ENCODE measurements at places on chromosomes 12 and 14.

DNA sequence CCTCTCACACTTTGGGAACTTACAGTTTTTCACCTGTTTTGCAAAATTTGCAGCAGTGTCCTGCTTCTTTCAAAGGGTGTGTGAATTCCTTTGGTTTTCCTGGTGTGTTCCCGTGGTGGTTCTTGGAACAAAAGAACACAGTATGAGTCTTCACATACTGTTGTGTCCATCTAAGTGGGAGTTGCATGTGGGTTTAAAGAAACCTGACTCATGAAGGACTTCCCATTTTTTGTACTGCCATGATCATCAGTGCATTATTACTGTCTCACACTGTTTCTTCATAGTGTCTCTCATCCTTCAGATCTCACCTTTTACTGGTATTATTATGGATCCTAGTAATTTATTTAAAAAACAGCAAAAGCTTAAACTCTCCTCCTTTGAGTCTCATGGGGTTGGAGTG, 3.8 kb upstream of the GZMH start:
- DNase-seq = no peak

DNA sequence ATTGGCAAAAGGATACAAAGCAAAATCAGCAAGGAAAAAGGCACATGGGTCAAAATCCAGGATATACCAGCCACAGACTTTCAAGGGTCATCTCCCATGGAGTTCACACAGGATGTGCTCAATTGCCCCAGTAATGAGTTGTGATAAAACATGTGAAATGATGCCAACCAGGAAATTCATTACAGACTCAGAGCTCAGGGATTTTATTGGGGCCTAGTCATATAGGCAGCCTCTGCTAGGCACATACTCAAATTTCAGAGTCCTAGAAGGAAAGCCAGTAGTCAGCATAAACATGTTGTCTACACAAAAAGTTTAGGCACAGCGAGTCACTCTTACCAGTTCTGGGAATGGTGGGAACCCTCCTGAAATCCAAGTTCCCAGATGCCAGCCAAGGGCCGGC, 64.4 kb upstream of the OSBPL8 start:
- DNase-seq = no peak

DNA sequence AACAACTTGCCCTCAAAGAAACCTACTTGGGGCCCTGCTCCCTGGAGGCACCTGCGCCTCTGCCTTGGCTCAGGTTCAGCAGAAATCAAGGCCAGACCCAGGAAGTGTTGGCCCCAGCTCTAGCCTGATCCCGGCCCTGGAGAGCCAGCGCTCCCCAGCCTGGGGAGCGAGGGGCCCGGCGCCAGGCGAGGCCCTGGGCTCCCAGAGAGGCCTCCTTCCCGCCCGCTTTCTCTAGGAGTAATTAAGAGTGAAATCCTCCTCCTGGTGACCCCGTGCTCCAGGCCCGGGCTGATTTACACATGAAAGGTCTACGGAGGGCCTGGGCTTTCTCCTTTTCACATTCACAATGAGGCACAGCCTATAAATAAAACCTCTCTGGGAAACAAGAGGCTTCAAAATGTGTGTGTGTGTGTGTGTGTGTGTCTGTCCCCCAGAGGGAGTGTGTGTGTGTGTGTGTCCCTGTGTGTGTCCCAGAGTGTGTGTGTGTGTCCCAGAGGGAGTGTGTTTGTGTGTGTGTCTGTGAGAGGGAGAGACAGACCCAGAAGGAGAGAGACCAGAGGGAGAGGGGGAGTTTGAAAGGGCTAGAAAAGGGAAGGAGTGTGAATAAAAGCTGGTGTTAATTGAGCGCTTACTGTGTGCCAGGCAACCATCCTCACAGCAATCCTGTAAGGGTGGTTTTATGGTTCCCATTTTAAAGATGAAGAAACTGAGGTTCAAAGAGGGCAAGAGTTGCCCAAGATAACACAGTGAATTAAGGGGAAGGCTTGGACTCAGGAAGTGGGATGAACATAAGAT, 23.8 kb upstream of the COX6A1 start:
- DNase-seq = no peak

GRCh38 chr12:108240928-108241327, 98.2 kb downstream of the CMKLR1 start:
- no peak for DNase-seq

DNA sequence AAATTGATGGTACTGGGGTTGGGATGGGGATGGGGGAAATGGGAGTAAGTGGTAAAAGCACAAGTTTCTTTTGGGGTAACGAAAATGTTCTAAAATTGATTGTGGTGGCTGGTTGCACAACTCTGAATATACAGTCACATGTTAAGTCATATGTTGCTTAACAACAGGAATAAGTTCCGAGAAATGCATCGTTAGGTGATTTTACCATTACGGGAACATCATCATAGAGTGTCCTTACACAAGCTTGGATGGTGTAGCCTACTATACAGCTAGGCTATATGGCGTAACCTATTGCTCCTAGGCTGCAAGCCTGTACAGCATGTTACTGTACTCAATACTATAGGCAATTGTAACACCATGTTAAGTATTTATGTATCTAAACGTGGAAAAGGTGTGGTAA, 31.0 kb downstream of the ITGA7 start:
- no peak for DNase-seq

DNA sequence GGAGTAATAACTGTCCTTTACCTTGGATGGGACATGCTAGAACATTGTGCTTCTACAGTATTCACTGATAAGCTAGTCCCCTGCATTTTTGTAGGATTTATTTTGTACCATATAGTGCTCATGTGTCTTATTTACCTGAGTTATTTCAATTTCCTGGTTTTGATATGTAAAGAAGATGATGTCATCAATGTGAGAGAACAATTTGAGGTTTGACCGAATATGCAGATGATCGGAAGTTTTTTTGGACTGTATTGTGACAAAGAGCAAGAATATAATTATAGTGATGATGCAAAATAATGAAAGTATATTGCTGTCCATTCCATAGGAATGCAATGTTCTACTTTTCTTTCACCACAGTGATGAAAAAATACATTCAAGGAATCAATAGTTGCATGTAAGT, 114.8 kb downstream of the RERGL start:
- no peak for DNase-seq

GRCh38 chr14:72792051-72792788, 101.7 kb downstream of the DPF3 start:
- DNase-seq = no peak

DNA sequence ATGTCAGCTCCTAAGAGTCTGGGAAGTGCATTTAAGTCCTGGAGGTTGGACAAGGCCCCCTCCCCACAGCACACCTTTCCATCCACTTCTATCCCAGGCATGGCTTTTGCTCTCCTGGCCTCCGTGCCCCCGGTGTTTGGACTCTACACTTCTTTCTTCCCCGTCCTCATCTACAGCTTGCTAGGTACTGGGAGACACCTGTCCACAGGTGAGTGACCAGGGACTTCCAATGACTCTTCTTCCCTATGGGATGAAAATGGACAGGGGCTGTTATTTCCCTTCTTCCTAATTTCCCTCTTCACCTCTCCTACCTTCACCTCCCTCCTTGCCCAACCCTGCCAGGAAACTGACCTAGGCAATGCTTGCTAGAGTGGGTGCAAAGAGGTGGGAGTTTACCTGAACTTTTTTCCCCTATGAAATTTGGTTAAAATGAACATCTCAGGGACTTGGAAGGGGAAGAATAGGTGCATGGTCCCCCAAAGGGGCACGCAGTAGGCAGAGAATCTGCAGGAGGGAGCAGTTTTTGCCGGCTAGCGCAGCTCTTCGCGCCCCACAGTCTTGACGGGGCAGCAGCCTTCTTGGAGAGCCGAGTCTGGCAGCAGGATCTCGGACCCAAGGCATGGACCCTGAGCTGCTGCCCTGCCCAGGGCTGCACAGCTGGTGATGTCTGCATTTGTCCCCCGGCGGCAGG, 9.2 kb downstream of the ARHGEF25 start:
- no peak for DNase-seq

GRCh38 chr14:57245941-57246340, 22.8 kb downstream of the EXOC5 start:
- no peak for DNase-seq

DNA sequence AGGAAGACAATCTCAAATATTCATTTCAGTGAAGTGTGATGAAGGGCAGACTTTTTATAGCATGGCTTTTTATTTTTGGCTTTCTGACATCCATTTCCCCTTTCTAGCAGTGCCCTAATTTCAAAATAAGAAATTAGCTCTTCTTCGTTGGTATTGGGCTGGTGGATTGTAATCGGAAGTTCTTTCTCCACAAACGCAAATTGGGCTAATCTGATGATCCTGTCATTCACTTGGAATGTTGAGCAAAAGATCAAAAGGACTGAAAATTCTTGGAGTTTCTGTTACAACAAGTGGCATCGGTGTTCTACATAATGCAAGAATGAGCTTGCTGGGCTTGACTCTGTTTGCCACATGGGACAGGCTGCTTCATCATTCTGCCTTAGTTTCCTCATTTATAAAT, 1182.8 kb downstream of the FLRT2 start:
- DNase-seq = no peak

DNA sequence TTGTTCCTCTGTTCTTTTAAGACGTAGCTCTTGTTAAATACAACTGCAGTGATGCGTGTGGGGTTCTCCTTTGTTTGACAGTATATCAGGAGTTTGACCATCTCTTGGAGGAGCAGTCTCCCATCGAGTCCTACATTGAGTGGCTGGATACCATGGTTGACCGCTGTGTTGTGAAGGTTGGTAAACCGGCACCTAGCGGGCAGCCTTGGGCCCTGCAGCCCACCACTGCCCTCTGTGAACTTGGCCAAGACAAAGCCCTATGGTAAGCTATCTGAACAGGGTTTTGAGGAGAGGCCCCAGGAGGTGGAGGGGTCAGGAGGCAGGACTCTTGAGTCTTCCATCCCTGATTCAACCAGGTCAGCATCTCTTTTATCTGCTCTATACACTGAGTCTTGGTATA, 54.6 kb upstream of the RIC8B start:
- no peak for DNase-seq

DNA sequence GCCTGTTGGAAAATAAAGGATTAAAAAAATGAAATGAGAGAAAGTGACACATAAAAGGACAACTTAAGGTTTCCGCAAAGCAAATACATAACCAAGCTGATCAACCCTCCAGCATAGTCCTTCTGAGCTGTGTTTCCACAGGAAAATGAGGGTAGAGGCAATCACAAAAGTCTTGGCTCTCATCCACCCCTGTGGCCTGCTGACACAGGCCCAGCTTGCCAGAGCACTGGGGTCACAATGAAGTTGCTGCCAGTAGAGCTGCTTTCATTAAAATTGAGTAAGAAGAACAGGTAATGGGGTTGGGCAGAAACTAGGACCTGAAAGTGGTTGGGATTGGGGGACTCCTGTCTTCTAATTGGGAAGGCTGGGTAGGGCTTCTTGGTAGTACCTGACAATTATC, 65.9 kb downstream of the RERG start:
- DNase-seq = no peak

DNA sequence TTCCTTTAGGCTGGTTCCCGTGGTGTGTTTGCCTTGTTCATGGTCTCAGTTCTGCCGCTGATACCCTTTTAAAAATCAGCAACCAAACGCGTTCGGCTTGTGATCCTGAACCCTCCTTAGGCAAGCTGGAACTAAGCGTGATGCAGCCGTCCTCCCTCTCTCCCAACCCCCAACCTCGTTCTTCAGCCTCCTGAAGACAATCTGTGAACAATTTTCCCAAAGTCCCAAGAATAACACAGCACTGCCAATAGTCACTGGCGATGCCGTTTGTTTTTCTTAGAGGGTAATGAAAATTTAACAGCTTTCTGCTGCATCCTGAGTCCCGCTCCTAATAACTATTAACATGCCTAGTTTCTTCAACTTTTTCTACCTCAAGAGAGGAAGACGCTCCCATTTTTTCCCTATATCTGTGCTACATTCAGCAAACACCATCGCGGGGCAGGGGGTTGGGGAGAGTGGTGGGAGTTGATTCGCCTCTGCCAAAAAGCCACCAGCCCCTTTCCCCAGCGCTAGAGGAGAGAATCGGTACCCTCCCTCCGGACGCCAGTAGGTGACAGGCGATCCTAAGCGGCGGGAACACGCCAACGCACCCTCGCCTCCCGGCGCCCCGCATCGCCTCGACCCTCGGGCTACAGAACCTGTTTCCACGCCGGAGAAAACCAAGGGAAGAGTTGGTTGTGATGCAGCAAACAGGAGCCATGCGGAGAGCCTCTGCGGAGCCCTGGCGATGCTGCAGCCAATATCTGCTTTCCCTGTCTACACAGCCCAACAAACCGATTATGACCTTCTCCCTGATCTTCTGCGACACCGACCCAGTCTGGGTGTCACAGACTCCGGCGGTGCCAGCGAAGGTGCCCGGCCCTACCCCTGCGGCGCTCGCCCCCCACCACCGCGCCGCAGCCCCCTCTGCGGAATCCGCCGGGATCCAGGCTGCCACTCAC, 752 bp downstream of the PRICKLE1 start:
- no peak for DNase-seq

DNA sequence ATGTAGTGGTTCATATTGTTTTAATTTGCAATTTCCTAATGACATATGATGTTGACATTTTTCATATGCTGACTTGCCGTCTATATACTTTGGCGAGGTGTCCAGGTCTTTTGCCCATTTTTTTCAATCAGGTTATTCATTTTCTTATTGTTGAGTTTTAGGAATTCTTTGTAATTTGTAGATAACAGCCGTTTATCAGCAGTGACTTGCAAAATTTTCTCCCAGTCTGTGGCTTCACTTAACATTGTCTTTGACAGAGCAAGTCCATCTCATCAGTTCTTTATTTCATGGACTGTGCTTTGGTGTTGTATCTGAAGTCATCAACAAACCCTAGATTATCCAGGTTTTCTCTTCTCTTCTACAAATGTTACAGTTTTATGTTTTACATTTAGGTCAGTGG, 12.6 kb upstream of the KLHDC2 start:
- no peak for DNase-seq

- DNase-seq = no peak
Observed at GRCh38 chr12:102008615-102009126, 53.1 kb downstream of the WASHC3 start.

DNA sequence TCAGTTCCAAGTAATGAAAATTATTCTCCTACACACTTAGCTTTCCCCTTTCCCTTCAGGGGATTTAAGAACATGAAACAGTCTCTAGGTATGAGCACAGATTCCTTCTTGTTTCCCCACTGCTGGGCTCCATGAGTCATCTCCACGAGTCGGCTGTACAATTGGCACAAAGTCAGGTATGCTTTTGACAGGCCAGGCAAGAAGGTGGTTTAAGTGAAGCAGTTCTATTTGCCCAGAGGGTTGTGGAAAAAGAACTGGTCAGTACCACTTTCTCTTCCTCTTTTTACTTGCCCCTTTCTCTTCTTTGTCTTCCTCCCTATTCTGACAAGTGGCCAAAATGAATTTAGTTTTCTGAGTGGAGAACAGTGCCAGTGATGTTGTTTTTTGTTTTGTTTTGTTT, 16.3 kb downstream of the DYNC1H1 start:
- DNase-seq = no peak

- DNase-seq = no peak
Observed at GRCh38 chr12:124015494-124016461, 42.8 kb downstream of the ZNF664 start.

DNA sequence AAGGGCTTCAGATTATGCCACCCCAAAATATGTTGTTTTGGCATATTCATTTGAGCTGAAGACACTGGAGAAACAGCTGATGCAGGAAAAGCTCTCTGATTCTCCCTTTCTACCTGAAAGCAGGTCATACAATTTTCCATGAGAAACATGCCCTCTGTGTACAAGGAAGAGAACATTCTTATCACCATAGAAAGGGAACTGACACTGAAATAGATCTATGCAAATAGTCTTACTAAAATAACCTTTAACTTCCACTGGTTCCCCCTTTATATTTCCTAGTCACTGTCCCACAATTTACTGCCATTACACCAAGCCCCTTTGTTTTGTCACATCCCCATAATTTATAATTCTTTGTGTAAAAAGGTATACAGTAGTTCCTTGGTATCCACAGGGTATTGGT, 9.6 kb upstream of the PHC1 start:
- no peak for DNase-seq

Data from stimulated activated CD4-positive, alpha-beta T cell treated with anti-CD3 and anti-CD28 coated beads, TNF-alpha, amount 100 ng/mL, for 48 hours (primary cell).